ENCODE measurements at places on chromosomes 5 and 9. TPM values are rescaled to one million over a fixed set of nuclear protein-coding genes. Genes with fewer than 3 reads are reported as not detected.

Gene FYB1
- 257 TPM for total RNA-seq

Gene FAM169A
- total RNA-seq: 21.0 TPM

DNA sequence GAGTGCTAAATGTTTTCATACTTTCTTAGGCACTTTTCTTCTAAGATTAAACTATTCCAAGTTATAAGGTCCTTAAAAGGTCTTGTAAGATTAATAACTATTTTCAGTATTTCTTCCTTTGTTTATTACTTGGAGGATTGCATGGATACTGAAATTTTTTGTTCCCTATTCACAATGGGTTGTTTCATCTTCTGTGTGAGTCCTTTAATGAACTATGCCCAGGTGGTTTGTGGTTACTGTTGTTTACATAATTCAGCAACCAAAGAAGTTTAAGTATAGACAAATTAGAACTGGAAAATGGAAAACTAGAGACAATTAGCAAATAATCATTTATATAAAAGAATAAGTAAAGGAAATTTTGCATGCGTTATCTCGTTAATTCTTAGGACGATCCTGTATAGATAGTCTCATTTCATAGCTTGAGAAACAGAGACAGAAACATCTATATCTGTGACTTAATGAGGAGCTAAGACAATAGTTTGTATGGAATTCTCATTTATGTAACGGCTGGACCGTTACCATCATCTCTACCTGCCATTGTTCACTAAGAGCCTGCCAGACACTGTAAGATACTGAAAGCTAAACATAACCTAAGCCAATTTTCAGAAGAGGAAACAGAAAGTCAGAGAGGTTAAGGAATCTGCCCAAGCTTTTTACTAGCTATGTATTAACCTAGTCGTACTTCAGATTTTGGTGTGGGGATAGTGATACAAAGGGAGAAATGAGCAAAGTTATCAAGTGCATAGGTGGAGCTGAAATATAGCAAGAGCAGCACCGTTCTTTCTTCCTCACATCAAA lies 148.2 kb downstream of the PAM start:
- no peak for DNase-seq

Gene GPR151
- total RNA-seq: not detected

DNA sequence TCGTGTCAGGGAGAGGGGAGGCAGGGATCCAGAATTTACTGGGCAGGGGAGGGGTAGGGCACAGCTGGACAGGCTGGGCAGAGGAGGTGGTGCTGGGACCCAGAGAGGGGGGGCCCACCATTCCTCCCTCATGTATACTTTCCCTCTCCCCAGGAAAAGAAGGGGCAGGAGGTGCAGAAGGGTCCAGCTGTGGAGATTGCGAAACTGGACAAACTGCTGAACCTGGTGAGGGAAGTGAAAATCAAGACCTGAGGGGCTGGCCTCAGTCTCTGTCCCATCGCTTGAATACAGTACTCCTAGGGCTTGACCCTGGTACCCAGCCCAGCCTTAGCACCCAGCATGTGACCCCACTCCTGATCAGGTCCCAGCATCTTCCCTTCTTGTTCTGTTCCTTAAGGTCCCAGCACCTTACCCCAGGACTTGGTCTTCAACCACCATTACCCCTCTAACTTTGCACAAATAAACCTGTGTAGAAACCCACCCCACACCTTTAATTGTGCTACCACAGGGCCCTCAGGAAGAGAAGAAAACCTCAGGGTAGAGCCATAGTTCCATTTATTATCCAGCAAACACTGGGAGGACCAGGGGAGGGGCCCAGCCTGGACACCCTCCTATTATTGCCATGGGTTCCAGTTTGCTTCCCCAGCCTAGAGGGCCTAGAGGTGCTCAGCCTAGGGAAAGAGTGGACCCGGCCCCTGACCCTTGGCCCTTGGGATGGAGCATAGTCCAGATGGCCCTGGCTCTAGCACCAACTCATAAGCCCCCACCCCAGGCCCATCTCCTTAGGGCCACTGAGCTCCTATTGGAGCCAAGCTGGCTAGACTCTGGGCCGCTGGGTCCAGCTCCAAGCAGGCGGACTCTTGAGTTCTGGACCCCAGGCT lies 2.0 kb downstream of the ENHO start:
- no peak for DNase-seq

Gene DPYSL3
- not detected for total RNA-seq

GRCh38 chr5:67066815-67067214 lies 129.8 kb downstream of the CD180 start:
- DNase-seq: no peak

GRCh38 chr5:141564216-141564692 lies 54.5 kb downstream of the DIAPH1 start:
- DNase-seq: peak; percentile 91

GRCh38 chr9:74172874-74173273 lies 324.3 kb upstream of the RORB start:
- no peak for DNase-seq

- DNase-seq: no peak
Measured at GRCh38 chr5:110900829-110901228, 162.0 kb downstream of the SLC25A46 start.

- DNase-seq: no peak
Measured at GRCh38 chr9:90204128-90204831, 438.3 kb downstream of the DIRAS2 start.

GRCh38 chr5:146704949-146705665 lies 173.4 kb downstream of the PPP2R2B start:
- DNase-seq: no peak

GRCh38 chr9:132061526-132061925 lies 18.1 kb downstream of the MED27 start:
- DNase-seq: no peak
